ENCODE measurements at places on chromosomes 3 and 15. TPM values are rescaled to one million over a fixed set of nuclear protein-coding genes. Genes with fewer than 3 reads are reported as not detected.

DNA sequence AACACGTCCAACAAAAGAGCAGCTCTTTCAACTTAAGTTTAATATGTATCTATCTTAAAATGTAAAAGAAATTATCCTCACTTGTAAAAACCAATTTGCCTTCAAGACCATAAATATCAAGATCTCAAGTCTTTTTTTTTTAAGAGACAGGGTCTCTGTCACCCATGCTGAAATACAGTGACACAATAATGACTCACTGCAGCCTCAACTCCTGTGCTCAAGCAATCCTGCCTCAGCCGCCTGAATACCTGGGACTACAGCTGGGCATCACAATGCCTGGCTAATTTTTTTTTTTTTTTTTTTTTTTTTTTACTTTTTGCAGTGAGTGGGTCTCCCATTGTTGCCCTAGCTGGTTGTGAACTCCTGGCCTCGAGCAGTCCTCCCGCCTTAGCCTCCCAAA is 26.0 kb downstream of the ACAP2 start:
- no peak for DNase-seq

The ABTB1 gene
- 31.3 TPM for total RNA-seq

The TMED3 gene
- total RNA-seq, result 32.8 TPM

GRCh38 chr3:102682741-102683140 is 247.9 kb downstream of the ZPLD1 start:
- no peak for DNase-seq

The EPHA6 gene
- total RNA-seq, result 0.59 TPM

DNA sequence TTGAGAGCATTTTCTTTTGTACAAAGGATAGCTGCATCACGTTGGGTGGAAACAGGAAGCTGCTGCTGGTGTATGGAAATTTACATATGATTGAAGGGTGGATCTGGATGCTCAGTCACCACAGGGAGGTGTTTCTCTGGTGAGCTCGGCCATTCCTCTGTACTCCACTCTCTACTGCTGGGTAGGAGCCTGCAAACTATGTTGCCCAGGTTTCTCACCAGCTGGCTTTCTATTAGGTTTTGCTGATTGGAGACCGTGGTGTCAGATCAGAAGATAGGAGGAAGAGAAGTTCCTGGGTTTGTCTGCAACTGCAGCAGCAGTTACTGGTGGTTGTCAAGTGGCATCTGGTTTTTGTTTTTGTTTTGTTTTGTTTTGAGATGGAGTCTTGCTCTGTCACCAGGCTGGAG is 61.7 kb downstream of the TAMM41 start:
- DNase-seq, result no peak

DNA sequence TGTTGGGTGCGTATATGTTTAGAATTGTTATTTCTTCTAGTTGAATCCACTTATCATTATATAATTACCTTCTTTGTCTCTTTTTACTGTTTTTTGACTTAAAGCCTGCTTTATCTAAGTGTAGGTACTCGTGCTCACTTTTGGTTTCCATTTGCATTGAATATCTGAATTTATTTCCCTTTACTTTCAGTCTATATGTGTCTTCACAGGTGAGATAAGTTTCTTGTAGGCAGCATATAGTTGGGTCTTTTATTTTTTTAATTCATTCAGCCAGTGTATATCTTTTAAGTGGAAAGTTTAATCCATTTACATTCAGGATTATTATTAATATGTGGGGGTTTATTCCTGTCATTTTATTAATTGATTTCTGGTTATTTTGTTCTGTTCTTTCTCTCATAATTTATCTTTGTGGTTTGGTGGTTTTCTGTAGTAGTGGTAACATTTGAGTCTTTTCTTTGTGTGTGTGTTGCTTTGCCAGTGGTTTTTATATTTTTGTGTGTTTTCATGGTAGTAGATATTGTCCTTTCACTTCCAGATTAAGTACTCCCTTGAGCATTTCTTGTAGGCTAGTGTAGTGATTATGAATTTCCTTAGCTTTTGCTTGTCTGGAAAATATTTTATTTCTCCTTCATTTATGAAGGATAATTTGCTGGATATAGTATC is 27.3 kb downstream of the STT3B start:
- DNase-seq, result no peak

DNA sequence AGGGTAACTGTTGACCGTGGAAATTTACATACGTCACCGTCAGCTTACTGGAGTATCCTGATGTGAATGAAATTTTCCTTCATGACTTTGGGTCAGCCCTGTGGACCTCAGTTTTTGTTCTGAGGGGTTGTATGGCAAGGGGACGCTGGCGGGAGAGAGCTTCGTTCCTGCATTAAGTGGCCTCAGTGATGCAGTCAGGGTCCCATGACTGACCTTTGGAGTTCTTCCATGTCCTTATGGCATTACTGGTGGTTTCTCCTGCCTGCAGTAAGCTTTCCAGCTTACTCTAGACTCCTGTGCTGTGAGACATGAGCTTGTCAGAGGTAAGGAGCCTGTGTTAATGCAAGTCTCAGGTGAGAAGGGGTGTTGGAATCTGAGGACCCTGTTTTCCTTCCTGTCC is 1.8 kb downstream of the CD276 start:
- no peak for DNase-seq

The RBM6 gene
- total RNA-seq, result 44.3 TPM

DNA sequence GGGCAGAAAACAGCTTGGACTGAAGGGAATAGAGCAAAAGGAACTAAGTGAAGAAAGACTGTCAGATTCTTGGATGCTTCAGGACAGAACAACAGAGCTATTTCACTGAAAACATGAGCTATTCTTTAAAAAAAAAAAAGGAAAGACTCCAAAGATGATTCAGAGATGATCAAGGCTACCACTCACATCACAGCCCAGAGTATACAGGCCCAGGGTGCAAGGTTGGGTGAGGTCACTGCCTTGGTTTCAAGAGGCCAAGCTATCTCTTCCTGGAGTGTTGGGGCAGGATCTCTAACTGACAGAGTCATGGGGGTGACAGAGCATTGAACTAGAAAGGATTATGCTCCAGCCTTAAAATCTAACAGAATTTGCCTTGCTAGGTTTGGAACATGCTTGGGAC is 118.1 kb downstream of the AGBL1 start:
- no peak for DNase-seq

GRCh38 chr3:146384786-146385185 is 84.6 kb downstream of the PLSCR2 start:
- no peak for DNase-seq

DNA sequence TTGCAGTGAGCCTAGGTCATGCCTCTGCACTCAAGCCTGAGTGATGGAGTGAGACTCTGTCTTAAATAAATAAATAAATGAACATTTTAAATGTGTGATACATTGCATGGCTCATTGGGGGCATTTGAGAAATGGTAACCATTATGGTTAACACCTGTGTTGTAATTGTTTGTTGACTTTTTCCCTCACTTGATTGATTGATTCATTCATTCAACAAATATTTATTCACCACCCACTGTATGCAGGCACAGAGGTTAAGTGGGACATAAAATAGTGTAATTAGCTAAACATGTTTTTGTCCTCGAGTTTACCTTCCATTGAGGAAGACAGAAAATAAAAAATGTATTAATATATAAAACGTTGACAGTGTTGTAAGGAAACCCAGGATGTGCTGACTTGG is 127.1 kb upstream of the ANKRD28 start:
- DNase-seq, result no peak

The PATL2 gene
- 4.7 TPM for total RNA-seq

- DNase-seq, result no peak
Measured at GRCh38 chr15:39053480-39053879, 488.9 kb upstream of the RASGRP1 start.

The SERPINI2 gene
- total RNA-seq, result 3.3 TPM

The LSM3 gene
- 13.5 TPM for total RNA-seq

DNA sequence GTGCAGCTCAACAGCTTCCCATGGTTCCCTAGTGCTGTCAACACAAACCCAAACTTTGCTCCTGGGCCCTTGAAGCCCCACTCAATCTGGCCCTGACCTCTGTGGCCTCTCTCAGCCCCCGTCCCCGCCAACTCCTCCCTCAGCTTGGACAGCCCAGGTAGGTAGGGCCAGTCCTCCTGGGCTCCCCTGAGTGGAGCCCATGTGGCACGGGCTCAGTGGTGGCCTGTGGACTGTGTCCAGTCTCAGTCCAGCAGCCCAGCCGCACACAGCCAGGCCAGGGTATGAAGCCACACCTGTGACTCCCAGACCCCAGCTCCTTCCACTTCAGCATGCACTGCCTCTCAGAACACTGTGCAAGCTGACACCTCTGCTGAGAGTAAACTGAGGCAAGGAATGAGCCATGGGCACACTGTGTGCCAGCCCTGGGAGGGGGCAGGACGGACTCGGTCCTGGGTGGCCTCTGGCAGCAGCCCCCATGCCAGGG is 11.5 kb downstream of the PLXND1 start:
- DNase-seq, result no peak

GRCh38 chr3:43859766-43860165 is 169.0 kb downstream of the ABHD5 start:
- no peak for DNase-seq

The AHSG gene
- not detected for total RNA-seq

The TM4SF1 gene
- 70.8 TPM for total RNA-seq

The CHL1 gene
- total RNA-seq, result 67.9 TPM

GRCh38 chr3:183823963-183824362 is 1.4 kb downstream of the MAP6D1 start:
- no peak for DNase-seq
